ENCODE measurements at places on chromosomes 13 and 19.

GRCh38 chr19:49407482-49408015 lies 15.7 kb downstream of the PTH2 start:
- no peak for DNase-seq

- no peak for DNase-seq
These were observed 10.1 kb downstream of the ANO8 start for GRCh38 chr19:17324357-17325114.

- DNase-seq, result peak; percentile 80
These were observed 21.9 kb upstream of the CPB2 start for GRCh38 chr13:46126552-46127357.

- DNase-seq, result no peak
These were observed 147.4 kb downstream of the PDS5B start for GRCh38 chr13:32733690-32734089.

- DNase-seq, result no peak
These were observed 46.9 kb upstream of the UQCRFS1 start for GRCh38 chr19:29259867-29260281.
